ENCODE measurements at places on chromosomes 1 and 21.

- DNase-seq = no peak
These were observed 5.1 kb upstream of the ENAH start for GRCh38 chr1:225658041-225658440.

- DNase-seq = no peak
These were observed 205.9 kb downstream of the CTH start for GRCh38 chr1:70616946-70617345.

GRCh38 chr1:102919659-102920058 is 188.7 kb downstream of the COL11A1 start:
- DNase-seq = no peak

GRCh38 chr1:26045722-26046245 is at the start of gene SLC30A2:
TSS of gene SLC30A2 (minus strand) at chr1:26046118. CDS start at chr1:26045896, 222 bp downstream.
- DNase-seq = no peak

DNA sequence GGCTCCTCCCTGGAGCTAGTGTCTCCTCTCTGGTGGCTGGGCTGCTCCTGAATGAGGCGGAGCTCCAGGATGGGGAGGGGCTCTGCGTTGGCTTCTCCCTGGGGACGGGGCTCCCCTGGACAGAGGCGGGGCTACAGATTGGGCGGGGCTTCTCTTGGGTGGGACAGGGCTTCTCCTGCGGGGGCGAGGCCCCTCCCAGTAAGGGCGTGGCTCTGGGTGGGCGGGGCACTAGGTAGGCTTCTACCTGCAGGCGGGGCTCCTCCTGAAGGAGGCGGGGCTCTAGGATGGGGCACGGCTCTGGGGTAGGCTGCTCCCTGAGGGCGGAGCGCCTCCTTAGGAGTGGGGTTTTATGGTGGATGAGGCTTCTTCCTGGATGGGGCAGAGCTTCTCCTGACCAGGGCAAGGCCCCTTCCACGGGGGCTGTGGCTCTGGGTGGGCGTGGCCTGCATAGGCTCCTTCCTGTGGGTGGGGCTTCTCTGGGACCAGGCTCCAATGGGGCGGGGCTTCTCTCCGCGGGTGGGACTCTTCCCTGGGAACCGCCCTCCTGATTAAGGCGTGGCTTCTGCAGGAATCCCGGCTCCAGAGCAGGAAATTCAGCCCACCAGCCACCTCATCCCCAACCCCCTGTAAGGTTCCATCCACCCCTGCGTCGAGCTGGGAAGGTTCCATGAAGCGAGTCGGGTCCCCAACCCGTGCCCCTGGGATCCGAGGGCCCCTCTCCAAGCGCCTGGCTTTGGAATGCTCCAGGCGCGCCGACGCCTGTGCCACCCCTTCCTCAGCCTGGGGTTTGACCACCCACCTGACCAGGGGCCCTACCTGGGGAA is 22.7 kb upstream of the ARF1 start:
- DNase-seq = peak; percentile 59

DNA sequence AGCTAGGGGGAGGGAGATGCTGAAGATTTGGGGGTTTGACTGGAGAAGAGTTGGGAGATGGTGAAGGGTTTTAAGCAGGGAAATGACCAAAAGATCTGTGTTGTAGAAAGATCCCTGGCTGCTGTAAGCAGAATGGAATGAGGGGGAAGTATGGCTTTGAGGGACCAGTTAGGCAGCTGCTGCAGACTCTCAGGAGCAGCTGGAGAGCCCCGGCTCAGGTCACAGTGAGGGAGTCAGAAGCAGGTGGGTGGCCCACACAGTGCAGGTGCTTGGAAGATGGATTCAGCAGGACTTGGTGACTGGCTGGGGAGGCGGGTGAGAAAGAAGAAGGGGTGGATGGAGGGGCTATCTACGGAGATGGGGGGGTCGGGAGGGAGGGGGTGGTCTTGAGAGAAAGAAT is 35.7 kb downstream of the EDN2 start:
- DNase-seq = no peak

- no peak for DNase-seq
These were observed 15.6 kb downstream of the STRIP1 start for GRCh38 chr1:110049801-110050601.

DNA sequence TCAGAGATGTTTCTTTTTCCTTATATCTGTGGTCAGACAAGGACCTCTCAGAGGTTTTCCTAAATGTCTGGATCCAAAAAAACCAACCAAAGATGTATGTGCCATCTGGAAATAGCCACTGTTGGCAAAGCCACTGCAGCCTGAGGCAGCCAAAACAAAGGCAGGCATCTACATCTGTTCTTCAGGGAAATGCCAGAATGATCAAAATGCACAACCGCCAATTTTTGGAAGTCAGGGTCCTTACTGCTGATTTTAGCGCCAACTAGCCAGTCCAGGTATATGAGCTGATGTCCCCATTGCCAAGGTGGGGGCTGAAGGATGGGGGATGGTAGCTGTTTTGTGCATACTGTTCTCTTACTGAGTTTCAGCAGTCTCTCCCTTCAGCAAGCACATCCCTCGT is 45.9 kb downstream of the SYT14 start:
- DNase-seq = no peak

- no peak for DNase-seq
These were observed 109.1 kb upstream of the OLIG2 start for GRCh38 chr21:32916522-32917099.

DNA sequence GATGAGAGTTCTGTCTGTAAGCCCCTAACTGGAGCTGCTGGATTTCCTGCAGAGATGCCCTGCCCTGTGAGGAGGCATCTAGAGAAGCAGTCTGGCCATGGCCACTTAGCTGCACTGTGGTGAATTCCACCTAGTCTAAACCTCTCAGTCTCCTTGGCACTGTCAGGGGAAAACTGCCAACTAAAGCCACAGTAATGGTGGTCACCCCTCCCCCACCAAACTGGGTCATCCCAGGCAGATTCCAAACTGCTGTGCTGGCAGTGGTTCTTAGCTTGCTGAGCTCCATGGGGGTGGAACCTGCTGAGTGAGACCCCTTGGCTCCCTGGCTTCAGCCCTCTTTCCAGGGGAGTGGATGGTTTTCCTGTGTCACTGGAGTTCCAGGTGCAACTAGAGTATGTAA is 740.6 kb downstream of the RWDD3 start:
- DNase-seq = no peak

- no peak for DNase-seq
These were observed 4.4 kb downstream of the CITED4 start for GRCh38 chr1:40857737-40858136.

- DNase-seq = no peak
These were observed 12.1 kb upstream of the LINGO4 start for GRCh38 chr1:151817353-151817730.

DNA sequence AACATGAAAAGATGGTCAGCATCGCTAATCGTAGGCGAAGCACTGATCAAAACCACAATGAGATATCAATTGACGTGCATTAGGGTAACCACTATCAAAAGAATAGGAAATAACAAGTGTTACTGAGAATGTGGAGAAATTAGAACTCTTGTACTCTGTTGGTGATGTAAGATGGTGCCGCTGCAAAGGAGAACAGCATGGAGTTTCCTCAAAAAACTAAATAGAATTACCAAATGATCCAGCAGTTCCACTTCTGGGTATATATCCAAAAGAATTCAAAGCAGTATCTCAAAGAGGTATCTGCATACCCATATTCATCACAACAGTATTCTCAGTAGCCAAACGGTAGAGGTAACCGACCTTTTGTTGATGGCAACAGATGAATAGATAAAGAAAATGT is 8.3 kb upstream of the CD101 start:
- no peak for DNase-seq

DNA sequence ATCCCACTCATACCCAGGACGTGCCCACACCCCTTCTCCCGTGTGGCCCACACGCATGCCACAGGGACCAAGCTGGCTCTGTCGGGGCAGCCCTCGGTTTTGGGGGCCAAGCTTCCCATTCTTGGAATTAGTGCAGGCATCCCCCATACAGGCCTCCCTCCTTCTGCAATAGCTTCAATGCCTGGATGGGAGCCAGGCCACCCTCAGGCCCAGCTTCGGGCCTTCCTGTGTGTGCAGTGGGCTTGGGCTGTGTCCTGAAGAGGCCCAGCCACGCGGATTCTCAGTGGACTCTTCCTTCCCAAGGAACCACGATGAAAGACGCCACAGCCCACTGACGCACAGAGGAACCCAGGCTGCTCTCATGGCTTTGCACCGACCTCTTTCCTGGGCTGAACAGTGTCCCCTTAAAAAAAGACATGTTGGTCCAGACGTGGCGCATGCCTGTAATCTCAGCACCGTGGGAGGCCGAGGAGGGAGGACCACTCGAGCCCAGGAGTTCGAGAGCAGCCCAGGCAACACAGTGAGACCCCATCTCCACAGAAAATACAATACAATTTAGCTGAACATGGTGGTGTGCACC is 3.4 kb downstream of the KRTAP10-11 start:
- no peak for DNase-seq

- no peak for DNase-seq
These were observed 4.4 kb downstream of the CHIT1 start for GRCh38 chr1:203225071-203225470.

DNA sequence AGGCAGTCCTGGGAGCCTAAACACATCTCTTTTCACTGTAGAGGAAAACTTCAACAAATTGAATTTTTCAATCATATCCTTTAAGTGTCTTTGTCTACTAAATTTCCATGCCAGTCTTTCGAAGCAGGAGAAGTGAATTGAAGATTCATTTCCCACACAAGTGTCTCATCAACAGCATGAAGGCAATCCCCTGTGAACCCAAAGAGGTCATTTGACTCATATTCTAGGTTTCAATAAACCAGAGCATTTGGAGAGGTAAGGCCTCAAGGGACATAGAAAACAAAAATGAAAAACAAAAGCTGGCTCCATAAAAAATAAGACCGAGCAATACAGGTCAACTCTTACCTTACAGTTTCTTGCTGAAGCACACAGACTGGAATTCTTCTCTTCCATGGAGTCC is 94.1 kb upstream of the ATP1B1 start:
- no peak for DNase-seq

DNA sequence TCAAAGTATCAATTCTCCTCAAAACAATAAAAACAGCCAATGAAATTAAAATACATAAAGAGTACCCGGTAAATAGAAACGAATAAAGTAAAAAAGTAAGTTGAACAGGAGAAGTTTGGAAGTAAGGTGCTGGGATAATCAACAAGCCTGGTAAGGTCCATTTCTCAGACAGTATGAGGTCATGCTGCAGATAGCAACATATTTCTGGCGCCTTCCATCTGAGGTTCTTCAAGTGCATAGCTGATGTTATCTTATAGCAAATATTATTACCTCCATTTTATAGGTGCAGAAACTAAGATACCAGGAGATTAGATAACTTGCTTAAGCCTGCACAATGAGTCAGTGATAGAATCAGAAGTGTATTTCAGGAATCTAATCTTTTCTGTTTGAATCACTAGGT is 23.7 kb upstream of the CEP350 start:
- no peak for DNase-seq

GRCh38 chr1:81254560-81254959 is 546.2 kb upstream of the ADGRL2 start:
- no peak for DNase-seq

DNA sequence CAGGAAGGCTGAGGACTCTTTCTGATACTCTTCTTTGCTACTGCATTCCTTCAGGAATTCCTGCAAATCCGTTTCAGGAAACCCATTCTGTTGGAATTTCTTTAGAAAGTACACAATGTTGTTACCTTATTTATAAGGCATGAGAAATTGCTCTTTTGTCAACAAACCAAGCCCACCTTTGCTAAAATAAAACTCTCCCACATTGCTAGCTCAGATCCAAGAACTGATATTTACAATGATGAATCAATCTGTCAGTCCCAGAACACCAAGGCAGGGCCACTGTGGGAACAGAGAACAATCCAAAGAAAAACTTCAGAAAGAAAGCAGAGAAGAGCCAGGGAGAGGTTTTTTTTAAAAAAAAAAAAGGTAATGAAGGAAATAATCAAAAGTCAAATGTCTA is 36.6 kb upstream of the LPAR3 start:
- no peak for DNase-seq

GRCh38 chr1:71967670-71968069 is 314.7 kb downstream of the NEGR1 start:
- no peak for DNase-seq

GRCh38 chr1:200307755-200308066 is 102.1 kb downstream of the ZNF281 start:
- DNase-seq = no peak

GRCh38 chr1:22903113-22903512 is 69.6 kb downstream of the LACTBL1 start:
- DNase-seq = no peak

GRCh38 chr1:29259802-29260441 is 23.6 kb downstream of the PTPRU start:
- DNase-seq = no peak

- no peak for DNase-seq
These were observed 61.1 kb downstream of the LGR6 start for GRCh38 chr1:202254454-202255252.

DNA sequence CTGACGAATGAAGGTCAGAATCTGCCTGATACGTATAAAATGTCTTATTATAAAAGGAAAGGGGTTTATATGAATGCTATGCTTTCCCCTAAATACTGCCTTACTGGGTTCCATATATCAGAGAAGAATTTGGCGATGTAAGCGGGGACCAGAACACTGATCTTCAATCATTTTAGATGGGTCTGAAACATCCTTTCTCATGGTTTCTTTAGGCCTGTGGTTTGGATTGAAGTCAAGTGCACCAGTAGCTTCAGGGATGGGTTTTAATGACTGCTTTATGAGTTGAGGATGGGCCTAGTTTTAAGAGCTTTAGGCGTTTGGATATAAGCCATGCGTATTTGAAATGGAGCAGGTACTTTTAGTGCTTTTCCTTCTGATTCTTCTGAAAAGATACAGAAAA is 6.9 kb downstream of the FMN2 start:
- DNase-seq = no peak

DNA sequence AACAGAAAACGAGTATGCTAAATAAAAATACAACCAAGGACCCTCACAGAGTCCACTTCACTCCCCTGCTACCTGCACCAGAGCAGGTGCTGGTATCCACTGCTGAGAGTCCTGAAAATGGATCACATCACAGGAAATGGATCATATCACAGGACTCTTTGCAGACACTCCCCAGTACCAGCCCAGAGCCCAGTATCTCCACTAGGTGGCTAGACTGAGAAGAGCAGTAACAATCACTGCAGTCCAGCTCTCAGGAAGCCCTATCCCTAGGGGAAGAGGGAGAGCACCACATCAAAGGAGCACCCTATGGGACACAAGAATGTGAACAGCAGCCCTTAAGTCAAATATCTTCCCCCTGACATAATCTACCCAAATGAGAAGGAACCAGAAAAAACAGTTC is 28.0 kb downstream of the AGBL4 start:
- no peak for DNase-seq

DNA sequence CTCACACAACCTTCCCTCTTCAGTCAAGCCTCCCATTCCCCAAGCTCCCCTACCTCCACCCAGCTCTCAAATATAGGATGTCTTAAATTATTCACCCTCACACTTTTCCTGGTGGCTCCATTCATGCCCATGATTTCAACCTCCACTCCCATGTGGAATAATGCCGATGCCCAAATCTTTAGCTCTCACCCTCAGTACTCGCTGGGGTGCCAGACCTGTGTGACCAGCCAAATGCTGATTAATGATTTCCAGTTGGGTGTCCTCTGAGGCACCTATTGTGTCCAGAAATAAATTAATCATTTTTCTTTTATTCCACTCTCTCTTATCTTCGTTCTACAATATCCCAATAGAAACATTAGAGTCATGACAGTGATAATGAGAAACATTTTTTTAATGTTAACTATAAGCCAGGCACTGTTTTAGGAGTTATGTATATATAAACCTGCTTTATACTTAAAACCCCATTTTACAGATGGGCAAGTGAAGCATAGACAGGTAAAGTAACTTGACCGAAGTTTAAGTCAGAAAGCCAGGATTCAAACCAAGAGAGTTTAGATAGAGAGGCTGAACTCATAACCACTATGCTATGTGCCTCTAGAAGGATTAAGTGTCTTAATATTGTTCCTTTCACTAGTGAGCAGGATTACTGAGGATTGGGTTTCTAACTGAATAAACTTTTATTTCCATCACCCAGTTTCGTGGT is 209.7 kb downstream of the DUSP10 start:
- DNase-seq = no peak

All from activated CD4-positive, alpha-beta T cell treated with anti-CD3 and anti-CD28 coated beads for 4 hours (primary cell).